ENCODE measurements at places on chromosomes 11 and 22.
A peak's percentile ranks its signal among the peaks of the same experiment; 100 is the strongest.

GRCh38 chr11:14612694-14613093, 30.9 kb upstream of the PDE3B start:
- DNase-seq: no peak

DNA sequence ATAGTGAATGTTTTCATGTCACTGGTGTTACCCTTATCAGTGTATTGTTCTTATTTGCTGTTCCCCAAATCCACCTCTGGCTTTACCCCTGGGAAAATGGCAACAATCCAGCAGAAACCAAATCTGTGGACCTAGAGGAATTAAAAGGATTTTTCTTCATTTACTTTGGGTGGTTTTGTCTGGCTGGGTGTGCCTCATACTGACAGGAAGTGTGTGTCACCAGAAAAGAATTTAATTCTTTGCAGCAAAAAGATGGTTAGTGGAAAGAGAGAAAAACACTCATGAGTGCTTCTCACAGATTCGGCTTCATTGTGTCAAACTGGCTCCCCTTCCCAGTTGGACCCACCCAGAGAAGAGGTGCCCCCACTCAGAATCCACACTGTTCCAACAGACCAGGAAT, 38.9 kb downstream of the FZD4 start:
- peak; percentile 58 for DNase-seq

GRCh38 chr11:64711956-64712362, 11.0 kb downstream of the NRXN2 start:
- DNase-seq: no peak

DNA sequence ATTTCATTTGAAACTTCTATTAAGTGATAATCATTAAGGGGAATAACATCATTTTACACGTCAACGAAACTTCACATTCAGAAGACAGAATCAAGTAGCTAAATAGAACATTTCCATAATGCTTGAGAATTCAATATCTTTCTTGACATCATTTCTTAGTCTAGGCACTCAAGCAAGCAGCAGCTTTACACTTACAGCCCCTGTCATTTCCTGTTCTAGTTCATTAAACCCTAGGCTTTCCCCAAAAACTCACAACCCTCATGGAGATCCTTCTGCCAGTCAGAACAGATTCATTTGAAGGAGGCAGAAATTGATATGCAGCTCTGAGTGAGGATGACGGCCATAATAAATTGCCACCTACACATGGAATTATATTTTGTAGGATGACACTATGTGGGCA, 5.3 kb upstream of the HORMAD2 start:
- DNase-seq: no peak

- no peak for DNase-seq
Measured at GRCh38 chr11:134486704-134487103, 74.7 kb upstream of the B3GAT1 start.

Data from CD4-positive, CD25-positive, alpha-beta regulatory T cell (primary cell).